ENCODE measurements at places on chromosomes 5 and 9. TPM values are rescaled to one million over a fixed set of nuclear protein-coding genes. Genes with fewer than 3 reads are reported as not detected.

The RMRP gene
- 13,690 TPM for total RNA-seq

The NUP155 gene
- 43.9 TPM for total RNA-seq

The PTGDS gene
- not detected for total RNA-seq

The GPR151 gene
- total RNA-seq, result not detected

The DMRT3 gene
- total RNA-seq, result not detected

The CSF1R gene
- 0.36 TPM for total RNA-seq

The TRIP13 gene
- 27.2 TPM for total RNA-seq

The ADGRD2 gene
- not detected for total RNA-seq

The STPG3 gene
- total RNA-seq, result not detected

The LECT2 gene
- total RNA-seq, result not detected

The MCC gene
- total RNA-seq, result 20.6 TPM

The TAF11L5 gene
- total RNA-seq, result not detected

The GARIN3 gene
- total RNA-seq, result not detected

The LTC4S gene
- not detected for total RNA-seq

The IQGAP2 gene
- 0.36 TPM for total RNA-seq

The TMEM174 gene
- not detected for total RNA-seq

The NKD2 gene
- not detected for total RNA-seq

The SAXO1 gene
- total RNA-seq, result under 0.01 TPM

The KIF27 gene
- total RNA-seq, result 1.6 TPM

The PCA3 gene
- not detected for total RNA-seq

The KCNV2 gene
- not detected for total RNA-seq

The AJM1 gene
- 0.18 TPM for total RNA-seq

The CAMK4 gene
- 4.8 TPM for total RNA-seq

The CRB2 gene
- total RNA-seq, result not detected

The SLC1A1 gene
- total RNA-seq, result 3.9 TPM

The CDH9 gene
- total RNA-seq, result not detected

The SPARC gene
- total RNA-seq, result 1,186 TPM

The CLK4 gene
- total RNA-seq, result 8.2 TPM

The GABRA6 gene
- total RNA-seq, result not detected

The TAF11L10 gene
- not detected for total RNA-seq

The ARHGEF28 gene
- total RNA-seq, result 13.9 TPM
